ENCODE measurements at places on chromosomes 4 and X.

- no peak for DNase-seq
Measured at GRCh38 chr4:6538575-6538974, 36.4 kb upstream of the MAN2B2 start.

DNA sequence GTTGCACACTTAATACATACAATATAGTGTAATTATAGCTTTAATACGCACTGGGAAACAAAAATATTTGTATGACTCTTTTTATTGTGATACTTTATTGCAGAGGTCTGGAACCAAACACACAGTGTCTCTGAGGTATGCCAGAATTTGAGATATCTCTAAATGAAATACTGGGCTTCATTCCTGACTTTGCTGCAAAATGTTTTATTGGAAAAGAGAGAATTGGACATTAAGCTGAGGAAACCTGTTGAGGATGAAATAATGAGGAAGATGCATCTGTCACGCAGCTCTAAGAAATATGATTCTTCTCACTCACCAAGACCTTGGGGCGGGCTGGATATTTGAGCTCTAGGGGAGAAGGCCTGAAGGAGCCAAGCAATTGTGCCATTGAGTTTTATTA is 242.1 kb downstream of the CPE start:
- no peak for DNase-seq

DNA sequence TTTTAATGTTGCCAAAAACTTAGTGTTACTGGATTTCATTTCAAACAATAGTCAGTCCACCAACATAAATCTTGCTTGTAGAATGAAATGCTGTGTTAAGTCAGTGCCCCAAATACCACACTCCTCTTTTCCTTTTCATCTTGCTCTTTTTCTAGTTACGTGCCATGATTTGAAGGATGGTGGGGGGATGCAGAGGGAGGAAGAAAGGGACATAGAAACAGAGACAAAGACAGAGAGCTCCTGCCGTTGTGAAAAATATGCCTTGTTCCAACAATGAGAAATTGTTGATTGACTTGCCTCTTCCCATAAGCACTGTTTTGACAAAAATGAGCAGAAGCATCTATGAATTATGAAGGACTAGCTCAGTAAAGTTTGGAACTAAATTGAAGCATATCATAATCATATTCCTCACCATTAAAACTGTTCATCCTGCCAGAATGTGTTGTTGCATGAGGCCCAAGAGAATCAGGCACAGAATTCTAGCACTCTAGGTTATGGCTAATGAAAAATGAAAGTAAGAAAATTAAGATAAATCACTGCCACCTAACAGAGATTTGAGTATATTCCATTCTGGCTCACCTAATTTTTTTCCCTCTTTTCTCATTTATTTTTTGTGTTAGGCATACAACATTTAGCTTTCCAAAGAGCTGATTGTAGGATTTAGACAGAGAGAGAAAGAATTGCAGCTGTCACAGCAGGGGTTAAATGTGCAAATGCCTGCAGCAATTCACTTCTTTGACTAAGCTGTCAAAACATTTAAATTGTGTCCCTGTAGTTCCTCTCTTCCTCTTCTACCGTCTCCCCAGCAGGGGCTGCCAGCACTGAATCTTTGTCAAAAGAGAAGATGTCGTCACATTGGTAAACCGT is 111.6 kb upstream of the PTPN13 start:
- DNase-seq, result no peak

GRCh38 chrX:88903989-88904718 is 157.1 kb downstream of the CPXCR1 start:
- DNase-seq, result no peak

DNA sequence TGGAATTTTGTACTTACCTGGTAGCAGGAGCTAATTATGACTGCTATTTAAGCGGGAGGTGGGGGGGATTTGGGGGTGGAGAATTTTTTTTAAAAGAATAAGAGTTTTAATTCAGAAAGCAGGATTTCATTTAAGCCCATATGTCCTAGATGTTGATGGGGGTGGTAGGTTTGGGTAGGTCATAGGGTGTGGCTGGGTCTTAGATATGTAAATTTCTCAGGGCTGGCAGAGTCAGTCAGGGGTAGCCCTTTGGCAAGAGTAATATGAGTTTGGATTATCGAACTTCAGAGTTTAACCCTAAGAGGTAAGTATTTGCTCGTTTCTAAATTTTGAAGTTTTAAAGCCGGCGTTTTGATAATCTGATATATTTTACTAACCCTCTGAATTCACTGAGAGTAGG is 35.2 kb upstream of the COX18 start:
- no peak for DNase-seq

GRCh38 chr4:38503689-38504395 is 160.2 kb upstream of the KLF3 start:
- no peak for DNase-seq

- DNase-seq, result peak; percentile 92
Measured at GRCh38 chr4:128427832-128428366, 140.3 kb upstream of the PGRMC2 start.

DNA sequence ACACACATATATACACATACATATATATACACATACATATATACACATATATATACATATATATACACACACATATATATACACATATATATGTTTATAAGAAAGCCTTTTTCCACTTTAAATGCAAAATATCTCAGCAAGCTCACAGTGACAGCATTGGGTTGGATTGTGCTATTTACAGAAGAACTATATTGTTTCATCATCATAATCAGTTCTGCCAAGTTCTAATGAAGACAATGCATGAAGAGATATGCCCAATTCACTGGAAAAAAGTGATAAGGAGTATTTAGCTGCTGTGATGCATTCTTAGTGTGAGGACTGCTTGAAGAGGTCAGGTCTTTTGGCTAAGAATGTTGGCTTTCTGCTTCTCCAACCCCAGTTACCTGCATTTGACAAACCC is 54.4 kb downstream of the RNF150 start:
- DNase-seq, result no peak

DNA sequence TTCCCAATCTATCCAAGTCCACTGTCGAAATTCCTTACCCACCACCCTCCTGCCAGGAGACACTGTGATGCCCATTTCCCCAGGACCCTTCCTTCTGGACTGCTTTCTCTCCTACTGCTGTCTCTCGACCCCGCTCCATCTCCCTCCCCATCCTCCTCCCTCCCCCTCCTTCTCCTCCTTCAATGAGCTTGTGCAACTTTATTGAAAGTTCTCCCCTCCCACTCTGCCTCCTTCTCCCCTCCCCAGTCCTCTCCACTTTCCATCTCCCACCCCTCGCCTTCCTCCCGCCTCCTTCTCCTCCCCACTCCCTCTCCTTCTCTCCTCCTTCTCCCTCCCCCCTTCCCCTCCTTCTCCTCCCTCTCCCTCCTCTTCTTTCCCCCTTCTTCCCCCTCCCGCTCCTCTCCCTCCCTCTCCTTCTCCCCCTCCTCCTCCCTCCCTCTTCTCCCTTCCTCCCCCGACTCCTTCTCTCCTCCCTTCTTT is 116.6 kb upstream of the FAT1 start:
- DNase-seq, result no peak

DNA sequence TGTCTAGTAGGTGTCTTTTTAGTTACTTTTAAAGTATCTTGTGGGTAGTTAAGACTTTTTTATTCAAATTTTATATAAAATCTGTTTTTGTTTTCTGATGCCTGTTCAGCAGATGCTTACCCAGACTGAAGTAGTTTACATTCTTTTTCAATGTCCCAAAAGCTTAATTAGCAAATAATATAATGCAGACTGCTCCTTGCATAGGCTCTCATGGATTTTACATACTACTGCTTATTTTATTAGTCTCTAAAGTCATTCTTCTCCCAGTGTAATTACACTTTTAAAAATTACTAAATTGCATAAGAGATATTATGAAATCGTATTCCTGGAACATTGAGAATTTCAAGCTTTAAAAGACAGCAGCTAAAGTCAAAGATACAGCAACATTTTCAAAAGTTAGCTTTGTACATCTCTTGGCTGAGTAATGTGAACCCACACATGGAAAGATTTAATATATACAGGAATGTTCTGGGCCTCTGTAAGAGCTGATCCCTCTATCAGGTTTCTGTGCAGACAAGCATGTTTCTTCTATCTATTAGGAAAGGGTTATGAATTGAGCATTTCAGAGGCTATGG is 148.4 kb upstream of the SPRY1 start:
- DNase-seq, result no peak

GRCh38 chrX:5965406-5965805 is 263.3 kb downstream of the NLGN4X start:
- DNase-seq, result no peak

DNA sequence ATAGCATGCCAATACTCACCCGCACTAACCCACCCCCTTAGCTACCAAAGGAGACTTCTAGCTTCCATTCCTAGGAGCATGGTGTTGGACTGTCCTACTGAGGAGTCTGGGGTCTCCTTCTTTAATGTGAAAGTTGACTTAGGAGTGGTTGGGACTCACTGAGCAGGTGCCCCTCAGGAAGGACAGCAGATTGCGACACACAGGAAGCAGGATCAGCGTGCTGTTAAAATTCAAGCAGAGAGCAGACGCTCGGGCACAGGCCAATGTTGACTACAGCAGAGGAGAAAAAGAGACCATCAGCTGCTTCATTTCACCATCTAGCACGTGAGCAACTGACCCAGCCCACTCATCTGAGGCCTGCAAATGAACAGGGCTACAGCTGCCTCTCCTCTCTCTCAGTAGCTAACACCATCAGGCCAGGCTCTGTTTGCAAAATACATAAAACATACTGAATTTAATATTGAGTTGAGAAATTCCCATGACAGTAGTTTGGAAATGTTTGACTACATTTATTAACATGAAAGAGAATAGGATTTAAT is 10.8 kb downstream of the NOX1 start:
- DNase-seq, result no peak

GRCh38 chr4:24664956-24665355 is 80.6 kb upstream of the DHX15 start:
- DNase-seq, result no peak

- no peak for DNase-seq
Measured at GRCh38 chr4:108035691-108036090, 46.0 kb downstream of the HADH start.

GRCh38 chr4:155079871-155080270 is 128.6 kb upstream of the NPY2R start:
- DNase-seq, result no peak

DNA sequence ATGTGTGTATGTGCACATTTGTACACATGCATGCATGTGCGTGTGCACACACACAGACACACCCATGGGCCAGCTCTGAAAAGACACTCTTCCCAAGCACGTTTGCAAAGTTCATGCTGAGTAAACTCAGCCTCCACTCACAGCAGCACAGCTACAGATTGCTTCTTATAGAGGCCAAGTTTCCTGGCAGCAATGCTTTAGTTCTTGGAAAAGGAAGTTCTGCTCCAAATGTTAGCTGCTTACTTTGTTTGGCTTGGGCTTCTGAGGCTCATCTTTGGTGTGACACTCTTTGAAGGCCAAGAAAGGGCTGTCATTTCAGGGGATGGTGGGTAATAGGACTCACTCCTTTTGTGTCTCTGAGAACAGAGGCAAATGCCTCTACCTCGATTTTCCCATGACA is 6.6 kb downstream of the PLP1 start:
- no peak for DNase-seq

- DNase-seq, result no peak
Measured at GRCh38 chr4:56662782-56663468, 18.2 kb downstream of the HOPX start.

GRCh38 chr4:129254126-129254525 is 158.2 kb downstream of the C4orf33 start:
- no peak for DNase-seq

DNA sequence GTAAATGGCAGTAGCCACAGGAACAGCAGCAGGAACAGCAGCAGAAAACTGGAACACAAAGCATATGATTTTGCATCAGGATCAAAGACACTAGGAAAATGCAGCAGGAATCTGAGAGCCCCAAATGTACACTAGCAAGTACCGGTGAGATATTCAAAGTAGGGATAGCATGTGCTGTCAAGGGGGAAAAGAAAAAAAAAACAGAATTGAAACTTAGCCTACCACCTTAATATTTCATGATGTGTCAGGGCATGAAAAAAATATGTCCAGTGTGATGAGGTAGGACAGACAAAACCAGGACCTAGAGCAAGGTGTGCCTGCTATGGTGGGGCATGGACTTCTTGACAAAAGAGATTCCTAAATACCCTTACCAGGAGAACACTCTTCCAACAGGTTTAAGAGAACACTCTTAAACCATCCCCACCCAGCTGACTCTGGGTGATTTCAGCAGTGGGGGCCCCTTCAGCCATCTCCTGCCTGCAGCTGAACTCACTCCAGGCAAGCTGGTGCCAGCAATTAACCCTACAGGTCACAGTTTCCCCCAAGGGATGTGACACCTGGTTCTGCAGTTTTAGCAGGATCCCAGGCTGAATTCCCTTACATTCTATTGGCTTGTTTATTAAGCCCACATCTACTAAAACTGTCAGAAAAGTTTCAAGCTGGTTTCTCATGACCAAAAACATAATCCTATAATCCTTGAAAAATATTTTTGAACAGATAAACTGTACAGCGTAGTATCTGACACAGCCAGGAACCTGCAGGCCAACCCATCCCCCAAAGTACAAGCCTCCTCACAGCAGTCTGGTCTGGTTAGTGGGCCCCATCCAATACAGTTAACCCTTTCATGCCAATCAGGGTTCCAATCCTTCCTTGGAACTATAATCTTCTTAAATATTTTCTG is 62.9 kb upstream of the FMR1 start:
- no peak for DNase-seq

- DNase-seq, result no peak
Measured at GRCh38 chr4:177419434-177419833, 22.8 kb downstream of the AGA start.

DNA sequence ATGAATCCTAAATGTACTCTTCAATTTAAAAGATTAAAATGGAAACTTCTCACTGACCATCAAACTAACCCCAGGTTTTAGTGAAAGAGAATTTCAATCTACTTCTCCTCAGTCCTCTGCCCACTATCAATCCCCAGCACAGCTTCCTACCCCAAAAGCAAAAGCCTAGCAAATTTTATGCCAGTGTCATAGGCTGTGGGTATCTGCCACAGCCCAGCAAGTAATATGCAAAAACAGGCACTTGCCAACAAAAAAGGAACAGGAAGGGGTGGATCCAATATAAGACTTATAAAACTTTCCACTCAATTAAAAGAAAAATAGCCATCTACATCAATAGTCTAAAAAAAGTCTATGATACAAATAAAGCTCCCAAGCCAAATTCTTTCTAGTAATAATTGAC is 22.3 kb downstream of the CAMK2D start:
- no peak for DNase-seq

- DNase-seq, result no peak
Measured at GRCh38 chrX:46630141-46630540, 56.6 kb downstream of the CHST7 start.

DNA sequence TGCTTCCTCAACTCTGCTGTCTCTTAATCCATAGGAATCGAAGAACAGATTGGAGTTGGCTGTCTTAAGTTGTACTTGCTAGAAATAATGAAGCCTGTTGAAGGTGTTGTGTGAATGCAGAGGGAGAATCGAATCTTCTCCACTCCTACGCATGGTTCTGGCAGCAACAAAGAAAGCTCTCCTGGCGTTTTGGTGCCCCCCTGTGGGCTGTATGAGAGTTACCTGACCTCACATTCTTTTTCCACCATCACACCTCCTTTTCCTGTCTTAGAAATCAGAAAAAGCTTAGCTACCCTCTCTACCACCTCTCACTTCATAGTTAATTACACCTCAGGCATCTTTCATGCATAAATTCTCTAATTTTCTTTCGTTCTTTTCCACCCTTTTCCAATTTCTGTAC is 16.3 kb downstream of the KLF8 start:
- peak; percentile 7 for DNase-seq

- no peak for DNase-seq
Measured at GRCh38 chr4:187258651-187259401, 535.2 kb upstream of the FAT1 start.

- DNase-seq, result peak; percentile 69
Measured at GRCh38 chrX:154398668-154399526, 720 bp downstream of the RPL10 start.
